ENCODE measurements at places on chromosomes 11 and 22. TPM values are rescaled to one million over a fixed set of nuclear protein-coding genes. Genes with fewer than 3 reads are reported as not detected.

GRCh38 chr11:103842795-103843194 lies 193.6 kb upstream of the DDI1 start:
- DNase-seq, result no peak

DNA sequence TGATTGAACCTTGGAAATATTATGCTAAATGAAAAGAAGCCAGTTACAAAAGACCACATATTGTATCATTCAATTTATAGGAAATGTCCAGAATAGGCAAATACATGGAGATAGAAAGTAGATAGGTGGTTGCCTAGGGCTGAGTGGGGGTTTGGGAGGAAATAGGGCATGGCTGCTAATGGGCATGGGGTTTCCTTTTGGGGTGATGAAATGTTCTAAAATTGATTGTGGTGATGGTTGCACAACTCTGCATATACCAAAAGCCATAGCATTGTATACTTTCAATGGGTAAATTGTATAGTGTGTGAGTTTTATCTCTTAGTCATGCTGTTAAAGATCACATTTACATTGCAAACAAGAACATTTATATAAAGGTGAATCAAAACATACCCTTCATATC lies 48.7 kb downstream of the LDLRAD3 start:
- DNase-seq, result no peak

DNA sequence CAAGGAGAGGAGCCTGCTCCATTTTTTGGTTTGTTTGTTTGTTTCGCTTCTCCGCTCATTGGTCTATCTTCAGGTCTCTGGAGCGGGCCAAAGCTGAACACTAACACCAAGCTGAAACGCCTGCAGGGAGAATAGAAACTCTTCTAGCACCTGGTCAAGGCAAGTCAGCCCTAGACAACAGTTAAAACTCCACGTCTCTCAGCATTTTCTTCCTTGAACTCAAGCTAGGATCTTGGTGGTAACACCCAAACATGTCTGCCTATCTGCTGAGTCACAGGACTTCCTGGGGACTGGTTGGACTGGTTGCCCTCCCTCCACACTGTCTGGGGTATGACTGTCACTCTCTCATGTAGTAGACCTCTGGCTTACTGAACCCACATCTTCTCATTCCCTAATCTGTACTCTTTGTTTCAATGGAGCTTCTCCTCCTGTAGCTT lies 23.9 kb upstream of the RBFOX2 start:
- DNase-seq, result no peak

DNA sequence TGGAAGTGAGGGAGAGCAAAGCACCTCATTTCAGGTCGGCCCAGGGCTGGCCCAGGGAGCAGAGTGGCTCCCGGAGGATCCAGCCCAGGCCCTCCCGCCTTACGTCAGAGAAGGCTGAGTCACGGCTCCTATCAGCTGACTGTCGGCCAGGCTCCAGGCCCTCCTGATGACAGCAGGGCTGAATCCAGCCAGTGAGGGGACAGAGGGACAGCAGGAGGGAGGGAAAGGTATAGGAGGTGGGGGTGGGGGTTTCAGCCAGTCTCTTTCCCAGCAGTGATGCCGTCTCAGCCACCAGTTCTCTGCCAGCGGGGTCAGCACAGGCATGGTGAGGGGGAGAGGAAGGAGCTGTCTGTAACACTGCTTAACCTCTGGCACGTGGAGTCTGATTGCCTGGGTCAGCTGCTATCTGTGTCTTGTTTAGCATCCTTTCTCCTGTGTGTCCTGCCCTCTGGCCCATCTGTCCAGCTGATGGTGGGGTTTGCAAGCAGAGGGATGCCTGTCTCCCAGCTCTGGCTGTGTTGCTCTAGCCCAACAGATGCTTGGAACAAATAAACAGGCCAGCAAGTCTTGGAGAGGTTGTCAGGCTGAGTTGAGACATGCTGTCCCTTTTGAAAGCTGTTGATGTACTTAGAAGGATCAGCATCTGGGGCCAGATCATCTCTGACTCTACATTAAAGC lies 74.0 kb downstream of the ADAMTS15 start:
- peak; percentile 82 for DNase-seq

- DNase-seq, result no peak
Measured at GRCh38 chr22:39943953-39944872, 16.0 kb upstream of the TMA7B start.

DNA sequence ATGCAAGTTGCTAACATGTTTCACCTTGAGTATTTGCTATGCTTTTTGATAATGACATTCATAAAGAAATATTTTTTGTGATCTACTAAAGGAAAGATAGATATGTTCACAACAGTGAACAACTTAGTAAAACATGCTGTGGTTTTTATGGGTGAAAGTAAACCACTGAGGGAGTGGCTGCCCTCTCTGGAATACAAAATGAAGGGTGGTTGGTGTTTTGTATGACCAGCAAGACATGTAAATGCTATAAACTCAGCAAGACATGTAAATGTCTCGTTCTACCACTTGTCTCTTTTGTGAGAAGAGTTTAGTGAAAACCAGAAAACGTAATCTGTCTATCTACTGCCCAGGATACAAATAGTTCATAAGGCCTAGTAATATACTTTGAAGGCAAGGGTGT lies 7.6 kb upstream of the AMPD3 start:
- no peak for DNase-seq

The MMP27 gene
- total RNA-seq, result not detected

DNA sequence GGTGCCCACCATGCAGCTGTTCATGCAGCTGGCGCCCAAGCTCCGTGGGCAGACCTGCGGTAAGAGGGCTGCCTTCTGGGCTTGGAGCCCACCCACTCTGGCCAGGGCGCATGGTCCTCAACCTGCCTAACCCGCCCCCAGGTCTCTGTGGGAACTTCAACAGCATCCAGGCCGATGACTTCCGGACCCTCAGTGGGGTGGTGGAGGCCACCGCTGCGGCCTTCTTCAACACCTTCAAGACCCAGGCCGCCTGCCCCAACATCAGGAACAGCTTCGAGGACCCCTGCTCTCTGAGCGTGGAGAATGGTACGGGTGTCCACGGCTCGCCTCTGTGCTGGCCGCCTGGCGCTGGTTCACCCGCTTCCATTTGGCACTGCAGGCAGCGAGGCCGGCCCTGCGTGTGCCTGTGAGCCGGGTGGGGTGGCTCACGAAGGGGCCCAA lies 11.0 kb downstream of the MUC5AC start:
- peak; percentile 40 for DNase-seq

DNA sequence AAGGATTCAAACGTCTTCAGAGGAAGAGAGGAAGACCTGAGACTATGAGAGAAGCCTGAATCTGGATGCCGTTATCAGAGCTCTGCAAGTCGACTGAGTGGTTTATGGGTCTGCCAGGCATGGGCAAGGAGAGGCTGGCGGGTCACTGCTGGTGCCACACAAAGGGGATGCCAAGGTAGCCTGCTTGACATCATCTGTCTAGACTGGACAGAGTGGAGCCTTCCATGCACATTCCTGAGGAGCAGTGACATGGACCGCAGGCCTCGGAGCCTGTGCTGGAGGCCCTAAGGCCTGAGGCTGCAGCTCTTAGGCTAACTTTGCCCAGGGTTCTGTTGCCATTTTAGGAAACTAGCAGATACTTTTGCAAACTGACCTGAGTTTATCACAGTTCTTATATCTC lies 127.4 kb downstream of the WT1 start:
- no peak for DNase-seq

DNA sequence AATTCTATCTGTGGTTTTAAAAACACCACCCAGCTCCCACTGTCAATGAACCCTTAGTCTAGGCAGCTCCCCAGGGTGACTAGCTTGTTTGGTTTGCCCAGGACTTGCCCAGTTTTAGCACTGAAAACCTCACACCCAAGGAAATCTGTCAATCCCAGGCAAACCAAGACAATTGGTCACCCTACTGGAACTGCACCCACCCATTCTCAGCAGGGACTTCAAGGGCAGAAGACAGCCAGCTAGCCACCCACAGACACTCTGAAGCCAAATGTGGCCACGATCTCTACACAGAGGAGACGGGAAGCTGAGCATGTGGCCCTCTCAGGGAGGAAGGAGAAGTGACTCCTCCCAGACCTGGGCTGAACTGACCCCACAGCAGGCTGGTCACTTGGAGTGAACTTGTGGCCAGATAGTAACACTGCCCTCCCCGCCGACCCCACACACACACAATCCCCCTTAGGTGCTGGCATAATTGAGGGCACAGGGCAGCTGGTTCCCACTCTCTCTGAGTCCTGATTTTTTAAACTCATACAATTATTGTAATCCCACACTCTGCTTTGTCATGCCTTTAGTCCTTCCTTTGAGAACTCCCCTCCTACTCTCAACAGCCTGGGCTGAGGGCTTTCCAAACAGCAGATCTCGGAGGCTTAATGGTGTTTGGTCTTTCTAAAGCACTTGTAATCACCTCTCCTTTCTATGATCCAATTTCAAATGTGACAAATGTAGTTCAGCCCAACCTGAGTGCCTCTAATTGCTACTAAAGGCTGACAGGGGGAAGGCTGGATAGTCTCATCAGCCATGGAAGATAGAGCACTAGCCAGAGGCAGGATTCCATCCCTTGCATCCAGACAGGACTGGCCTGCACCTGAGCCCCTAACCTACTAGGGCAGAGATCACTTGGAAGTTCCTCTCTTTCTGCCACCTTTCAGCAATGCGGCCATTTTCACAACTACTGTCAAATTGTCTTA lies 74.7 kb upstream of the DRD2 start:
- DNase-seq, result peak; percentile 56

- no peak for DNase-seq
Measured at GRCh38 chr11:35524780-35525179, 636 bp downstream of the PAMR1 start.

DNA sequence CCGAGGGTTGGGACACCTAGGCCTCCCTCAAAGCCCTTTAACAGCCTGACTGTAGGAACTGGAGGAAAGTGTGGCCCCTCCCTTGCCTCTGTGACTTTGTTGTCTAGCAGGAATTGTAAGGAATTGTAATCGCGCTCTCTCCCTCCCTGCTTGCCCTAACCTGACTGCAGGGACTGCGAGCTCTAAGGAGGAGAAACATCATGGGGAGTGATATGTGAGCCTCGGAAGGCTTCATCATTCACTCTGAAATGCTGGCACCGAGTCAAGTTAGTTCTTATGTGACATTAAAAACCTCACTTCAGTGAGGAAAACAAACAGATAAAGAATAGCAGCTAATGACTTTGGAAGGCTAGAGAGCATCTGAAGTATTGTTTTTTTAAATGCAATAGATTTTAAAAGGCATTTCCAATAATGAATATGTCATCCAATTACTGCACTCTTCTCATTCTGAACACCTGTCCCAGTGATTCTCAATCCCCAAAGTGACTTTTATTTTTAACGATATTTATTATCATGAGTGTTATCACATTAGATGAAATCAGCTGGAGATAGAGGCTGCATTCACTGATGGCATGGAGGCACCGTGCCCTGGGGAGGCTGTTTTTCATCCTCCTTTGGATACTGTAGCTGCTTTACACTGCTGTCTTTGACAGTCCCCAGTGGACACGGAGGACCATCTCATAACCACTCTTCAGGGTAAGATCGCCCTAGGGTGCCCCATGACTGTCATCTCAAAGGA lies 58.5 kb upstream of the NTM start:
- no peak for DNase-seq

DNA sequence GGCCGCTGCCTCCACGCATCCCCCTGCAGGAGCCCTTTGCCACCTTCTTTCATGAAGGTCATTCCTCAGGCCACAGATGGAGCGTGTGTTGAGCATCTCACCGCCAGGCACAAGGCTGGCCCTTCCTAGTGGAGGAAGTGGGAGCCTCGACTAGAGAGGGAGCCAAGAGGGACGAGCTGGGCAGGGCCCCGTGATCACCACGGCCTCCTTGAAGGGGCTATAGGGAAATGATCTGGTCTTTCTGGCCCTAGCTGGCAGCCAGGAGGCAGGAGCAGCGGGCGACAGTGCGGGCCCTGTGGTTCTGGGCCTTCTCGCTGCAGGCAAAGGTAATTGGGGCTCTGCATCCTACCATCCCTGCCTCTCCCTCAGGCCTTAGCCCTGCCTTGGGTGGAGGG lies 49.1 kb downstream of the PISD start:
- DNase-seq, result peak; percentile 17

The MCHR1 gene
- not detected for total RNA-seq

- no peak for DNase-seq
Measured at GRCh38 chr11:74297484-74297883, 14.0 kb downstream of the P4HA3 start.
